Fibroblast of skin of abdomen (primary cell): ENCODE measurements at places on chromosomes 12 and 14.

GRCh38 chr12:16175840-16176239 lies 101.6 kb downstream of the SLC15A5 start:
- DNase-seq: no peak

GRCh38 chr14:23174296-23175184 lies 8.9 kb downstream of the SLC7A8 start:
- DNase-seq: peak; percentile 49

DNA sequence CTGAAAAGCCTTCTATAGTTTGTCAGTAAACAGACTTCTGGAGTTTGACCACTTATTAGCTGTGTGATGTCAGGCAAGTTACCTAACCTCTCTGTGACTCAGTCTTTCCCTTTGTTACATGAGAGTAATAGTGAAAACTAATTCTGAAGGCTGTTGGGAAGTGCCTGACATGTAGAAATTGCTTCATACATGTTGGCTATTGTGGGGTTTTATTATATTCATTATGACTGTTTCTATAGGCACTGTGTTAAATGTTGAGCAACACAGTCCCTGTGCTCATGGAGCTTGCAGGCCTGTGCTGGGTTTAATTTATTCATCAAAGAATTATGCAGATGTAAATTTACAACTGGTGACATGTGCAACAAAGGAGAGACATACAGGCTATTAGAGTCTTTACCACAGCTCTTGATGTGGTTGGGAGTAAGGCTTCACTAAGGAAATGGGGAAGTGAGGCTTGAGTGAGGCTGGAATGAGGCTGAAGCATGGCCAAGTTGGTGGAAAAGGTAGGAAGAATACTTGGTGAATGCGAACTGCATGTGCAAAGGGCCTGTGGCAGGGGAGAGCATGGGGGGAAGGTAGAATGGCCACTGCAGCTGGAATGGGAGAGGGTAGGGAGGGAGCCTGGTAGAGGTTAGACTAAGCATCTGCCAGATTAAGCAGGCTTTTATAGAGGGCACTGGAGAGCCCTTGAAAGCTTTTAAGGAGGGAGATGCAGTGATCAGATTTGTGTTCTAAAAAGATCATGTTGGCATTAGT lies 236.4 kb upstream of the CRY1 start:
- peak; percentile 79 for DNase-seq

DNA sequence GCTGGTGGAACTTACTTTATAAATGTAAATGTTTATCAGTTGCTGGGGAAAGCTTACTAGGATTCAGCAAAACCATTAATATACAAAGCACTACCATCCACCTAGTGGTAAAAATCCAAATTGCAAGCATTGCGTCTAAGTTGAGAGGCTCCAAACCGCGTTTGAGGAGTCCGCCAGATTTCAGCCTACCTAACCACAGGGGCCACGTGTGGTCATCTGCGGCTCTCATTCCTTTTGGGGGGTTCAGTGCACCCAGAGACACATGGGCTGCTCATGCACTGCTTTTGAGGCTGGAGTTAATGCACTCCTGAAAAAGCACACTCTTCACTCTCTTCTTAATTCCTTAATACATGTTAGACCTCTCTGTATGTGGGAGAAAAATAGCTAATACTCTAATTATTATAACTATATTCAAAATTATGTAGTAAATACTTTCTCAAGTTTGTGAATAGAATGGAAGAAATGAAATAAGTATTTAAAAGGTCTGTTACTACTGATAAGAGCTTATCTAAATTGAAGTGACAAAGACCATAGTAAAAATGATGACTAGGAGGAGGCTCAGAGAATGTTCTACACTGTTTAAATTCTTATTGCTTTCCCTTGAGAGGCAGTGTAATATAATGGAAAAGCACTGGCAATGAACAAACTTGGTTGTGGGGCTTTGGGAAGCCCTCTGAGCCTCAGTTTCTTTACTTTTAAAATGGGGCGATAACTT lies 41.4 kb upstream of the MANSC4 start:
- peak; percentile 72 for DNase-seq

DNA sequence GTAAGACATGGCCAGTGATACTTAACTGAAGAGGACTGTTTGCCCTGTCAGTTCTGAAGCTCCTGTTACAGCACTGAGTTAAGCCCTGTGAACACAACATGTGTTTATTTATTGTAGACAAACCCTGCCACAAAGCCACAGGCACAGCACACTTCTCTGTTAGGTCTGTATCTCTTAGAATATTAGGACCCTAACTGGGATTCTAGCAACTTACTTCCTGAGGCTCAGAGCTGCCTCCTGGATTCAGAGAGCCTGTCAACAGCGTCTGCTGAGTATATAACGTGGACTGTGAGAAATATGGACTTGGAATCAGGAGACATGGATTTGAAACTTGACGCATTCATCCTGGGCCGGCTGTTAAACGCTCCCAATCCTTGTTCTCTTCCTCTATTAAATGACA lies 135.0 kb upstream of the HIF1A start:
- DNase-seq: no peak

DNA sequence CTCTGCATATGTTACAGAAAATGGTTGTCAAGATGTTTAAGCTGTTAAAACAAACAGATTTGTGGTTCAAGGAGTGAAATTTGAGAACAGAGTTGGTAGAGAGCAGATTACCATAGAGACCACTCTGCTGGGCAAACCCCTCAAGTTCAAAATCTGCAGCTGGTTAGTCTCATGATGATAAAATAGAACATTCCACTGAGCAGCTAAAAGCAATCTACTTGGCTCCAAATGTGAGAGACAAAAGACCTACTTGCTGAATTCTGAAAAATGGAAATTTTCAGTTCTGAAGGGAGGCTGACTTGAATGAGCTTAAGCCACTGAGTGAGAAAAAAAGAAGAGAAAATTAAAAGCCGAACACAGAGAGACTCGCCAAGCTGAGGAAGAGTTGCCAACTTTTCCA lies 519.3 kb downstream of the NOVA1 start:
- DNase-seq: no peak

GRCh38 chr14:67620217-67620785 lies 581 bp downstream of the ARG2 start:
- no peak for DNase-seq

DNA sequence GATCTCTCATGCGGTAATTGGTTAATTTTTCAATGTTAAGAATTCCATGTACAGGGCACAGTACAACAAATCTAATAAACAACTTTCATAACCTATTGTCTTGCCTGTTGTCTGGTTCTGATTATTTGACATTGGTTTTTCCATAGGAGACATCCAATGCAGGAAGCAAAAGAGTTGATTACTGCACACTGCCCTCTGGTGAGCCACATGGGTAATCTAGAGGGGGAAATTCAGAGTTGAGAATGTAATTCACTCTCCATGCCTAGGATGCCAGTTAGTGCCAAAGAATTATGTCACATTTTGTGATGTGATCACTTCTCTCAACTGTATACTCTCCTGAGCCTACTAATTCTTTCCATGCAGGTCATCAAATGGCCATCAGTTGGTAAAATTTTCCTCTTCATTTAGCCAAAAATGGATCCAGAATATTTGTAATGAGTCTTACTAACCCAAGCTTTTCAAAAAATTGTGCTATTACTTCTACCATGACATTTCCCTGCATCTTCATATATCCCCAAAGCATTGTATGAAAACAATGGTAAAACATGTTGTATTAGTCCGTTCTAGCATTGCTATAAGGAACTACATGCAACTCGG lies 17.7 kb upstream of the CCDC91 start:
- DNase-seq: peak; percentile 61

- DNase-seq: no peak
These were observed 47.1 kb downstream of the A2M start for GRCh38 chr12:9068600-9068999.

- DNase-seq: peak; percentile 48
These were observed 903 bp upstream of the NT5DC3 start for GRCh38 chr12:103841690-103842584.

DNA sequence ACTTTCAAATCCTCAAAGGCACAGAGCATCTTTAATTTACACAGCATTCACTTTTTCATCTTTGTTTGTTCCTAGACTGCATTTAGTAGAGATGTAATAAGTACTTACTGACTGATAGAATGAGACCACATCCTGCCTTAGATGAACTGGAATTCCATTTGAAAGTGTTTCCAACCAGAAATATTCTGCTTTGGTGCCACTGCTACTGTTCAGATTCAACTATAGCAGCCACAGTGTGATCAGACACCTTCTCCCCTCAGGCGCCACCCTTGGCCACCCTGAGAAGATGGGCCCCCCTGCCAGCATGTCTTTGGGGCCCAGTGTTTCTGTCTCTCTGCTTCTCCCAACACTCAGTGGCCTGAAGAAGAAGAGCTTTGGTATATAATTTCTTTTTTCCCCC lies 449.1 kb downstream of the RAD51B start:
- DNase-seq: peak; percentile 51
